ENCODE measurements at places on chromosomes 3 and 15.
A peak's percentile ranks its signal among the peaks of the same experiment; 100 is the strongest.

GRCh38 chr15:51356983-51357382 is 15.5 kb downstream of the GLDN start:
- DNase-seq: no peak

- DNase-seq: no peak
Observed at GRCh38 chr15:52797625-52798501, 7.7 kb upstream of the ONECUT1 start.

DNA sequence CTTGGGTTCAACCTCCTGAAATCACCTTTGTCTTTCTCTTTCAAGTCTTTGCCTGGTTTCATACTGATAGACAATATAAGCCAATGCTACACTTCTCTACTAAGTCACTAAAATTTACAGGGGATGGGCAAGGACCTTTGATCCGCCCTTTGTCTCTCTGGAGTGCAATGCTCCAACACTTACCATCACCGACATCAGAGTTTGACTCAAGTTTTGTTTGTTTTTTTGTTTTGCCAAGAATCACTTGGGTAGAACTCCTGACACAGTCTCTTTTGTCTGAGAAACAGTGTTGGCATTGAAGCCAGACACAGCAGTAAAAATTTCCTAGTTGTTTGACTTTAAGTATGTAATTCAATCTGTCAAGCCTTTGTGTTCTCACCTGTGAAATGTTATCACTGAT is 29.3 kb downstream of the NFKBIZ start:
- no peak for DNase-seq

DNA sequence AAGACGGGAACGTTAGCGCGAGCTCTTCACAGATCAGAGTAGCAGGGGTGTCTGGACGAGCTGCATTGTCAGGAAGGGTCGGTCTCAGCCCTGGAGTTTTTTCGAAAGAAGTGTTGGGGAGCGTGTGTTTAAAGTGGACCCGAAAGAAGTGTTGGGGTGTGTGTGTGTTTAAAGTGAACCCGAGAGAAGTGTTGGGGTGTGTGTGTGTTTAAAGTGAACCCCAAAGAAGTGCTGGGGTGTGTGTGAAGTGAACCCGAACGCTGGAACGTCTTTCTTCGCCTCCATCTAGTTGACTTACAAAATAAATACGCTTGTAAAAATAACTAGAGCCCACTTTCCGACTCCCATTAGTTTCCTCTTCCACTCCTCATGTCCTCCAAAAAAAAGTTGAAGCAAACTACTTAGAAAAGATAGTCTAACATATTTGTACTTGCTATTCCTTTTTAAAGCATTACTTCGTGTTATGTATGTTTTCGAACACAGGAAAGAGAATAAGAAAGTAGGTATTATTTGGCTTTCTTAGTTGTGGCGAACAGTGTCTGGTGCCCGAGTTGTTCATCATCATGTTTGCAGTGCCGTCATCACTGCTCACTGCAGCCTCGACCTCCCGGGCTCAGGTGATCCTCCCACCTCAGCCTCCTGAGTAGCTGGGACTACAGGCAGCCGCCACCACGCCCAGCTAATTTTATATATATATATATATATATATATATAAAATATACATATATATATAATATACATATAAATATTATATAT is 1.0 kb downstream of the LRCH3 start:
- no peak for DNase-seq

- no peak for DNase-seq
Observed at GRCh38 chr3:100299016-100299415, 35.5 kb upstream of the NIT2 start.

- no peak for DNase-seq
Observed at GRCh38 chr3:102174312-102174712, 260.5 kb upstream of the ZPLD1 start.

GRCh38 chr3:8730656-8731055 is 2.9 kb upstream of the CAV3 start:
- no peak for DNase-seq

- no peak for DNase-seq
Observed at GRCh38 chr15:60135961-60136360, 131.8 kb downstream of the FOXB1 start.

DNA sequence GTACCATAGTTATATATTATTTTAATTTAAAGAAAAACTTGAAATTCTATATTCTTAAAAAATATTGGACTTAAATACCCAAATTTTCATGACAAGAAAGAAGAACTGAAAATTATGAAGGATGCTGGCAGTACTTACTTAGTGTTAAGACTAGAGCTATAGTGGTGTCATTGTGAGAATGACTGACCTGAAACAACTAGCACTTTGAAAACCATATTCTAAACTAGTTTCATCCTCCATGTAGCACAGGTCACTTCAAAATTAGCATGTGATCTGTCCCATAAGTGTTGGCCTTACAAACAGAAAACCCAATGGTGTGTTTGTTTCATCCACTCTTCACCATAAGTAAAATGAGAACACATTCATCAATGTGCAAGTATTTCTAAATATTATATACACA is 208.6 kb downstream of the ZIC4 start:
- no peak for DNase-seq

- no peak for DNase-seq
Observed at GRCh38 chr3:66317750-66318376, 97.1 kb downstream of the SLC25A26 start.

DNA sequence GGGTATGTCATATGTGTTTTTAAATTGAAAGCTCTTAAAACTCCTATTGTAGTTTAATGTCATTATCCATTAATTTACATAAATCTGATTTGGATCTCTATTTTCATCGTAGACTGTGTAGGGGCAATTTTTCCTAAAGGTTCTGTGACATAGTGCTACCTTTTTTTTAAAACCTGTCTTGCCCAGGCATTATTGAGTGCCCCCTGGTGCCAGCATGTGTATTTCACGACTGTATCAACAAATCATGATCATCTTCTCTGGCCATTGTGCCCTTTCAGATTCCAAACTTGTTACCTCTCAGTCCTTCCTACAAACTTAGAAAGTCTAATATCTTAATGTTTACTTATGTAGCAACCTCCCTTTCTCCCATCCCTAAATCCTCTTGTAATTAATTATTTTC is 97.2 kb upstream of the FLNB start:
- no peak for DNase-seq

GRCh38 chr15:65365229-65365628 is 12.6 kb downstream of the IGDCC3 start:
- no peak for DNase-seq

DNA sequence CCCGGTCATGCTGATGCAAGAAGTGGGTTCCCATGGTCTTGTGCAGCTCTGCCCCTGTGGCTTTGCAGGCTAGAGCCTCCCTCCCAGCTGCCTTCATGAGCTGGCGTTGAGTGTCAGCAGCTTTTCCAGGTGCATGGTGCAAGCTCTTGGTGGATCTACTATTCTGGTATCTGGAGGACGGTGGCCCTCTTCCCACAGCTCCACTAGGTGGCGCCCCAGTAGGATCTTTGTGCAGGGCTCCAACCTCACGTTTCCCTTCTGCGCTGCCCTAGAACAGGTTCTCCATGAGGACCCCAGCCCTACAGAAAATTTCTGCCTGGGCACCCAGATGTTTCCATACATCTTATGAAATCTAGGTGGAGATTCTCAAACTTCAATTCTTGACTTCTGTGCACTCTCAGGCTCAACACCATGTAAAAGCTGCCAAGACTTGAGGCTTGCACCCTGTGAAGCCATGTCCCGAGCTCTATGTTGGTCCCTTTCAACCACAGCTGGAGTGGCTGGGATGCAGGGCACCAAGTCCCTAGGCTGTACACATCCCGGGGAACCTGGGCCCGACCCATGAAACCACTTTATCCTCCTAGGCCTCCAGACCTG is 238.4 kb upstream of the MDFIC2 start:
- peak; percentile 75 for DNase-seq

DNA sequence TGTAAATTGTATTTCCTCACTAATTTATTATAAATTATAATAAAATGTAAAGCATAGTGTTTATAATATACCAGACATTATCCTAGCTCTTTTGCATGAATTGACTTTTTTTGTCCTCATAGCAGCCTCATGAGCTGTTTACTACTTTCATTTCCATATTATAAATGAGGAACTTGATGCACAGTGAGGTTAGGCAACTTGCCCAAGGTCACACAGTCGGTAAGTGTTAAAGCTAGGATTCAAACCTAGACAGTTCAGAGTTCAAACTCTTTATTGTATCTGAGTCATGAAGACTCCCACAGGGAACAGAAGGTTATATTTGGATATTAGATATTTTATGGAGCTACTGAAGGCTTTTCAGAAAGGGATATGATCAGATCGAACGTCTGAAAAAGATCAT is 322.2 kb upstream of the SATB1 start:
- DNase-seq: no peak

DNA sequence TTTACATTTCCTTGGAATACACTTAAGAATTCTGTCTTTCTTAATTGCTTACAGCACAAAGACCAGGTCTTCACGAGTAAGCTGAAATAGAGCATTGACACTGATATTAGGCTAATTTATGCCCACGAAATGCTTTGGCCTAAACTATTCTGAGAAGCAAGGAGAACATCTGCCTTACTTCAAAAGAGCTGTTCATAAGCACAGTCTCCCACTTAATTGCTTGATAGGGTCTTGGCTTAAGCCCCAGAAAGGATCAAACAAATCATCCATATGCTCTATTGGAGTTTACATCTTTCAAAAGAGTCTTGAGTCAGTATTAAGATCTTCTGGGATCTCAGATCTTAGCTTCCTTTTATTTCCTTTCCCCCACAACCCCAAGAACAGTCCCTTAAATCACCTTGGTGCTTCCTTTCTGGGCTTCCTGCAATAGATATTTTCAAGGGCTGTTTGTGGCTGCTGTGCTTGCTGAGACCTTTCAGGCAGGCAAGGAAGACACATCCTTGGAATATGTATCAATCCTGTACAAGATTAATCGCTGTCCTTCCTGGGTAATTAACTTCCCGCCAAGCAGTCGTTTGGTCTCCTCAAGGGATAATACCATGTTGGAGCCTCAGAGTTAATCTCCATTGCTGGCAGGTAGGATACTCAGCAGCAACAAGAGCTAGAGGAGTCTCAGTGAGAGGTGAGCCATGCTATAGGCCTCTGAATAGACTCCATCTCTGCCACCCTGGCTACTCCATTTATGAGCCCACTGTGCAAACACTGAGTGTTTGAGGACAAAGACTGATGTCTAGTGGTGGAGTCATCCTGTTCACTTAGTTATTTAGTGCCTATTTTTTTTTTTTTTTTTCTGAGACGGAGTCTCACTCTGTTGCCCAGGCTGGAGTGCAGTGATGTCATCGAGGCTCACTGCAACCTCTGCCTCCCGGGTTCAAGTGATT is 37.1 kb downstream of the TMEM158 start:
- DNase-seq: no peak

GRCh38 chr15:41490355-41490754 is 3.3 kb upstream of the ITPKA start:
- DNase-seq: no peak

DNA sequence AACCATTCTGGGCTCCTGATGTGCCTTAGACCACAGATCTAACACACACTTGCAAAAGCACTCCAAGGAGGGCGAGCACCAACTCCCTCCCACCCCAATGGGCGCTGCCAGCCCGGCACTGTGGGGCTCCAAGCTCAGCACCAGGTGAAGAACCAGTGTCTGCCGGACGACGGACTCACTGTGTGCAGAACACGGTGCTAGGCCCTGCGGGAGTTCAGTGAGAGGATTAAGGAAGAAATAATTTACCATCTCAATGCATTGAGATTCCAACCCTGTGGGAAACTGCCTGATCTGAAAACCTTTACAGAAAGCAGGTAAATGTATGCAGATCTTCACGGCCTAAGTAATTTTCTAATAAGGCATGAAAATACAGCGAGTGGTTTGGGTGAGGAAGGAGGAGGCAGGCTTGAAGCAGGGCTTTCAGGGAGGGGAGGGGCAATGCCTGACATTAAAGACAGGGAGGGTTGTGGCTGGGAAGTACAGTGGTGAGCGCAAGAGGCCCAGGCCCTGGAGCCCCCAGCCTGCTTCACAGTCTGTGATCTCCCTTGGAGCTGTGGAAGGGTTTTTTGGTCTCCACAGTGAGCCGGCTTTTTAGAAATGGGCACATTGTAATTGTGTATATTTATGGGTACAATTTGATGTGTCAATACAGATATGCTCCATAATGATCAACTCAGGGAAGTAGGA is 35.6 kb upstream of the CHRNB4 start:
- no peak for DNase-seq

DNA sequence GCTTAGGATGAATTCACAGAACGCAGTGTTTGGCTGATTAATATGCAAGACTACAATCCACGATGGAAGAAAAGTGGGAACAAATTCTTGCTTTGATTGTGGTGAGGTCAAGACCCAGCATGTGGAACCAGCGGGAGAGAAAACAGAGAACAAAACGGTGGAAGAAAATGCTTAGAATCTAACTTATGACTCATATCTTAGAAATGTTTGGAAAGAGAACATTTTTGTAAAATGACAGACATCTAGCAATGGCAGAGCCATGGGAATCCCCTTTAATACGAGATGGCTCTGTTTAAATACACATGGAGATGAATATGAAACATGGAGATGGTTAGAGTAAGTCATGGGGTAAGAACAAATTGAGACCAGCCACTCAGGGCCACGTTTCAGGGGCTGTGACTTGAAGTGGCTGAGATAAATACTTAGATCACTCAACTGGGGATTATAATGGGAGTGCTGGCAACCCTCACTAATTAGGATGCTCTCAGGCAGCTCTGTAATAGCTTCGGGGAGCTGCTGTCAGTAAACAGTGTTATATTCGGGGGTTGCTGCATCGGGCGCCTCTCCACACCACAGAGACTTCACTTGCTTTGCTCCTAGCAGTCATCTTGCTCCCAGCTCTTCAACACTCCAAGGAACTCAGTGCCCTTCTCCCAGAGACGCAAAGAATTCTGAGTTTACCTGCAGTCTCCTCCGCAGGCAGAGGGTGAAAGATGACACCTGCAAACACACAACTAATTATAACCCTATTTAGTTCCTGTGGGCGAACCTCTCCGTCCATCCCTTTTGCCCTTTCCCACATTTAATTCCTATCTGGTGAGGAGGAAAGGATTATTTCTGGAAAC is 68.0 kb upstream of the ONECUT1 start:
- DNase-seq: no peak

DNA sequence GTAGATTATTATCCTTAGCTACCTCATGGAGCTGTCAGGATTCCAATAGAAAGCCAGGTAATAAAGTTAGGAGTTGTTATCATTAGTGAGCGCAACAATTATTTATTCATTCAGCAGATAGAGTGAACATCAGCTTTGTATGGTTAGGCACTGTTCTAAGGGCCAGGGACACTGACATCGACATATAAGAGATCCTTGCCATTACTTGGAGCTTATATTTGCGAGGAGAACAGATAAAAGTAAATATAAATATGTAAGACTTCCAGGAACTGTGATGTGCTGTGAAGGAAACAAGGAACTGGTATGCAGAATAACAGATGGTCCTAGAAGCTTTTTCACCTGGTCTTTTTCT is 473 bp downstream of the LSM3 start:
- DNase-seq: no peak

- DNase-seq: no peak
Observed at GRCh38 chr3:125142940-125143339, 69.6 kb downstream of the SLC12A8 start.

GRCh38 chr3:48656061-48656840 is 6.4 kb downstream of the CELSR3 start:
- DNase-seq: peak; percentile 77
